ENCODE measurements at places on chromosomes 7 and 10.

GRCh38 chr7:143318661-143319060, 2.8 kb downstream of the CLCN1 start:
- peak; percentile 65 for DNase-seq

DNA sequence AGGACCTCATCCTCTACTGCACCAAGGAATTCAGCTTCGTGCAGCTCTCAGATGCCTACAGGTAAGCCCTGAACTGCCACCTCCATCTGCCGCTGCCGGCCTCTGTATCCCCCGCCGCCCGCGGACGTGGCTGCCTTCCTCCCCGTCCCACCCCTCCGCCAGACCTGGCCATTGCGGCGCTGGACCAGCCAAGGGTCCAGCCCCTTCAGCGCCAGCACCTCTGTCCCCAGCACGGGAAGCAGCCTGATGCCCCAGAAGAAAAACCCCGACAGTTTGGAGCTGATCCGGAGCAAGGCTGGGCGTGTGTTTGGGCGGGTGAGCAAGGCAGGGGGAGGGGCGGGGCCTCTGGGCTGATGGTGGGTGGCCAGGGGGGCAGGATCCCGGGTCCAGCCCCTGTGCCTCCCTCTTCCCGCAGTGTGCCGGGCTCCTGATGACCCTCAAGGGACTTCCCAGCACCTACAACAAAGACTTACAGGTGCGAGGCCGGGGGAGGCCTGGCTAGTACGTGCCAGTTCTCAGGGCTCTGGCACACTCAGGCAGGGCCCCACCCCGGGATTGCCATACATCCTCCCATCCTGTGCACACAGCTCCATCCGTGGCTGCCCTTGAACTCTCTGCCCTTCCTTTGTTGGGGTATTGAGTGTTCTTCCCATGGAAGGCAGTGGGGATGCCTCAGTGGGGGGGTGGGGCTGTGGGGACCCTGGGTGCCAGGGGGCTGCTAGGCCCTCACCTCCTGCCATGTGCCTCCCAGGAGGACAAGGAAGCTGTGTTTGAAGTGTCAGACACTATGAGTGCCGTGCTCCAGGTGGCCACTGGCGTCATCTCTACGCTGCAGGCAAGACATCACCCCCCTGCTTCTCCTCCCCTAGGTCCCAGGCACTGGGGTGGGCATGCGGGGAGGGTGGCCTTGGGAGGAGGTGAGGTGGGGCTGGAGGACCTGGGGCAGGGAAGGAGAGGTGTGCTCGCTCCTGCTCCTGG, 13.5 kb downstream of the ASL start:
- no peak for DNase-seq

- no peak for DNase-seq
These were observed 480.3 kb downstream of the NXPH1 start for GRCh38 chr7:8913682-8914081.

GRCh38 chr7:134513169-134513752, 14.1 kb upstream of the AKR1B10 start:
- peak; percentile 79 for DNase-seq

GRCh38 chr10:101189461-101190401, 39.5 kb downstream of the LBX1 start:
- no peak for DNase-seq

DNA sequence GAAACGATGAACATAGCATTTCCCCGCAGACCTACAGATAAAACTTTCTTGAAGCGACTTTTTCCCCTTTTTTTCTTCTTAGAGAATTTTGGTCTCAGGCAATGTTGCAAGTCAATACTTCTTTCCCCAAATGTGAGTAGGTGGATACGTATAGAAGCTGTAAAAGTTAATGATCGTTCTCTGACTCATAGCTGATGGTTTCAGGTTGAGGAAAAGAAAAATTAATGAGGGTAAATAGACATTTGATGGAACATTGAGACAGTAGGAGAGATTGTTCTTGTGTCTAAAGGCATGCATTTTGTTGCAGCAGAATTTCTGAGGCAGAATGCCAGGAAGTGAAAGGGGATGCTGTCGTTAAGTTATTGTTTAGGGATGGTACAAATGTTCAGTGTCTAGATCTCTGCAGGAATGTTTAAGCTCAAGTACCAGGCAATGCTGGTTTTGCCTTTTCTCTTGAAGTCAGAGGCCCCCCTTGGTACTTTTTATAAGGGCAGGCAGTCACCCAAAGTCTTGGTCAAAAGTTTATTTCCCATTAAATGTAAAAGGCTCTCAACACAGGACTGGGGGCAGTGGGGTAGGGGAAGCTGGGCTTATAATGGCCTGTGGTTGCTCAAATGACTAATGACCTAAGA, 9.3 kb downstream of the TCF7L2 start:
- DNase-seq = peak; percentile 62

DNA sequence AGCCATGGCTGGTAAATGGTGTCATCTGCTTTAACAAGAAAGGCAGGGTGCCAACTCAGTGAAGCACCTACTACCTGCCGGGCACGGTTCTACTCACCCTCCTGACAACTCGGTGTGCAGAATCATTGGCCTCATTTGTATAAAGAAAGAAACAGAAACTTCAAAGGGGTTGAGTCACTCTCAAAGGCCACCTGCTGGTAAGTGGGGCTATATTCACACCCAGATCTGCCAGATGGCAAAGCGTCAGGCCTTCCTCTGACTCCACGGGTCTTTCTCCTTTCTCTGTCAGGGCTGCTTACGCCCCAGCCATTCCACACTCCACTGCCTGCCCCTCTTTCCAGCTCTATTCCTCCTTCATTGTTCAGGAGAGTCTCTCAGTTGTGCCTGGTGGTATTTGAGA, 309.2 kb downstream of the GFRA1 start:
- peak; percentile 7 for DNase-seq

DNA sequence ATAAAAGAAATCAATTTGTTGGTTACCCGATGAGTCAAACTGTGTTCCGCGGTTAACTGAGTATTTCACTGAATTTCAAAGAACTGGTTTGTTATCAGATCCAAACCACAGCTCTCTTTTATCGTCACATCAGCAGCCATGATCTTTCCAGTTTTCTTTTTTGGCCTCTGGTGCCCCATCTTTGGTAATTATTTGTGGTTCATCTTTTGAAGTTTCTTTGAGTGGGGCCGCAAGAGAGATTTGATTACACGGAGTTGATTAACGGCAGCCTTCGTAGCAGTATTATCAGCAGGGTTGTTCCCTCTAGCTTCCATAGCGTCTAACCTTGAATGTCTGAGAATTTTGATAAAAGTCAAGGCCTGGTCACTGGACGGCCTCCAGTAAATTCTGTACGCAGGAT, 154.9 kb upstream of the TNRC18 start:
- no peak for DNase-seq

DNA sequence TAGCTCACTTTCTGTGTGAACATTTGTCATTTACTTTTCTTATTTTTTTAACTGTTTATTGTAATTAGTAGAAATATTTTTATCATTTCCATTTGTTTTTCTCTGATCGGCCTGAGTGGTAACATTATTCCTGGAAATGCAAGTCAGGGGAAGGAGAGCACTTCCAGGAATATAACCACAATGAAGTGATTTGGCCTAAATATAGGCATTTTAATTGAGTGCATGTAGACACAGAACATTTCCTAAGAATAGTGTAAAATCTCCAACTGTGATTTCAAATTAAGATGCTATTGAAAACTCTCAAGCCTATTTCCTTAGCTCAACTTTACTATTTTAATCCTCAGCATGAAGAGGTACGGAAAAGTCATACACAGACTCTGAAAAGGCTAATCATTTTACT, 86.5 kb upstream of the SKAP2 start:
- no peak for DNase-seq

DNA sequence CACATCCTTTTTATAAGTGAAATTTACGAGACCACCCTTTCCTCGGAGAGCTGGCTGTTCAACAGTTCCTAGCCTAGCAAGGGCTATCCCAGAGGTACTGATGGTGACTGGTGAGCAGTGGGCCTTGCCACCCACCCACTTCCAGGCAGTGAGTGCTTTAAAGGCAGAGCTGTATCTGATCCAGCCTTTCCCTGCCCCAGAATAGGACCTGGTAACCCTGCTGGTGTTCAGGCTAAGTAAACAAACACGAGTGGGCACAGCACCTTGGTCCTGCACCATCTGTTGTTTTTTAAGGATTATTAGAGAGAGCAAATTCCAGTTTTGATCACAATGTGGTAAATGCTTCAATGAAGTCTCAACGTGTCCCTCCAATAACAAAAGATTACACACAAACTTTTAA, 75.7 kb downstream of the COBL start:
- no peak for DNase-seq

DNA sequence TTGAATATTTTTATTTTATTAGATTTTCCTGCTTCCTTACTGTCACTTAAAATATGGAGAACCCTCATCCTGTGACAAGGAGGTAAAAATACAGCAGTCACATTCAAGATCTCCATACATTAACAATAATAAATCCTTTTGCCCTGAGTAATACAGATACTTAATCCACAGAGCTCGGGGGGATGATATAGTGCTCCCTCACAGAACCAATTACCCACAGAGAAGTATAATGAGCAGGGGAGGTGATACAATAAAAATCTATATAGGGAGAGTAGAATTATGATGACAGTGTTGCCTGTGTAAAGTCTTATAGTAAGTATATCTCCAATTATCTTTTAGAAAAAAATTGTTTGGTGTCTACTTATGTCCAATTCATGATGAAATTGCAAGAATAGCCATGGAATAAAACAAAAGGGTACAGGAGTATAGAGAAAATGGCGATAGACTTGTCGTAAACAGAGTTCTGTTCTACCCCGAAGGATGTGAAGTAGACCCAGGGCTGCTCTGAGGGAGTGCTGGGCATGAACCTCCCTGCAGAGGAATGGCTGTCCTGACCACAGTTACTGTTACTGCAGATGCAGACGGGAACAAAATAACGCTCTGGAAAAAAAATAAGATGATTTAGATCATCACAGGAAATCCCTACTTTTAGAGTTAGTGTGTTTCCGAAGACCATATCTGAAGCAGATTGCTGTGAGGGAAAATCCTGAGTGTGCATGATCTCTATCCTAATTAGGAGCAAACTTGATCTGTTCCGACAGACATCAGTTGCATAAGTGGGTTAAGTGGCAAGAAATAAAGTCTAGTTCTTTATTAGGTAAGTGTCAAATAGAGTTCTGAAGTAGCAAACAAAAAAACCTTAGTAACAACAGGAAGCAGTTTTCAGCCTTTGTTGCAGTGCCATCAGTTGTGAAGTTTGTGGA, 123.7 kb downstream of the KAT6B start:
- DNase-seq = no peak

Measured in fibroblast of the aortic adventitia (primary cell).